ENCODE measurements at places on chromosomes 11 and 22.

GRCh38 chr11:110565357-110566336 lies 135.9 kb downstream of the FDX1 start:
- DNase-seq, result no peak

DNA sequence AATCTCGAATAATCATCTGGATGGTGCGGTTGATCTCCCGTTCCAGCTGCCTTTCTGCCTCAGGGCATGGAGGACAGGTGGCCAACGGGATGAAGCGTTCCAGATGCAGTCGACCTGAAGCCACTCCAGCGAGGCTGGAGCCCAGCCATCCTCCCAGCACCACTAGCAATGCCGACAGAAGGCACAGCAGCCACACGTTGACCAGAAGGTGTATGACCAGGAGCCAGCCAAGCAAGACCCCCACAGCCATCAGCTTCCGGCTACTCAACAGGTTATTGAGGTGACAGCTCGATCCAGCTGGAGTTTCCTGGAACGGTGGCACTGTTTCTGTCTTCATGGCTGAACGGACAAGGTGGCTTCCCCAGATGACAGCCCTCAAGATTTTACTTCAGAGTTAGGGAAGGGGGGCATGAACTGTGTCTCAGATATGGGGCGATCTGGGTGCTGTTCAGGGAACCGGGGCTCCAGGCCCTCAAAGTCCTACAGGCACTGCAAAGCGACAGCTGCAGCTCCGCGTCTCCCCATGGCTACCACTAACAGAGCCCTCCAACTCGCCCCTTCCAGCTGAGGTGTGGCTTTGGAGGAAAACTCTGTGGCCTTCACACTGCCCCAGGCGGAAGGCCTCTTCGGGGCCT lies 559 bp downstream of the SNX19 start:
- no peak for DNase-seq

DNA sequence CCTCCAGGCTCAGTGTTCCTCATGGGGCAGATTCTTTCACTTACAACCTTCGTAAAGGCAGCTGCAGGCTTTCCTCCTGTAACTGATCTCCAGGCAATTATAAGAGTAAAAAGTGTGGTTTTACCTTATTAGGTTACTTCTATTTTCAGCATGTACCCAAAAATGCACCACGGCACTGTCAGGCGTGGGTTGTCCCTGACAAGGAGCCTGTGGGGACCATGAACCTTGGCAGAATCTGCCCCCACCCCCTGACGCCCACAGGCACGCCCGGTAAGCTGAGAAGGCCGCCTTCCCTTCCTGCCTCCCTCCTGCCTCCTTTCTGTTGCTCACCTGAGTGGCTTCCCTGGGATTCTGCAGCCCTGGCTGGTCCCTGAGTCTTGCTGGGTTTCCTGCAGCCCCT lies 1383.3 kb downstream of the TBC1D22A start:
- DNase-seq, result no peak

GRCh38 chr11:20668844-20669819 lies at the start of gene NELL1:
Gene NELL1, plus strand, starts transcription at chr11:20669586.
- DNase-seq, result no peak

GRCh38 chr22:31897842-31898805 lies 46.2 kb upstream of the YWHAH start:
- no peak for DNase-seq

GRCh38 chr11:71433648-71434450 lies 14.3 kb downstream of the DHCR7 start:
- DNase-seq, result no peak

DNA sequence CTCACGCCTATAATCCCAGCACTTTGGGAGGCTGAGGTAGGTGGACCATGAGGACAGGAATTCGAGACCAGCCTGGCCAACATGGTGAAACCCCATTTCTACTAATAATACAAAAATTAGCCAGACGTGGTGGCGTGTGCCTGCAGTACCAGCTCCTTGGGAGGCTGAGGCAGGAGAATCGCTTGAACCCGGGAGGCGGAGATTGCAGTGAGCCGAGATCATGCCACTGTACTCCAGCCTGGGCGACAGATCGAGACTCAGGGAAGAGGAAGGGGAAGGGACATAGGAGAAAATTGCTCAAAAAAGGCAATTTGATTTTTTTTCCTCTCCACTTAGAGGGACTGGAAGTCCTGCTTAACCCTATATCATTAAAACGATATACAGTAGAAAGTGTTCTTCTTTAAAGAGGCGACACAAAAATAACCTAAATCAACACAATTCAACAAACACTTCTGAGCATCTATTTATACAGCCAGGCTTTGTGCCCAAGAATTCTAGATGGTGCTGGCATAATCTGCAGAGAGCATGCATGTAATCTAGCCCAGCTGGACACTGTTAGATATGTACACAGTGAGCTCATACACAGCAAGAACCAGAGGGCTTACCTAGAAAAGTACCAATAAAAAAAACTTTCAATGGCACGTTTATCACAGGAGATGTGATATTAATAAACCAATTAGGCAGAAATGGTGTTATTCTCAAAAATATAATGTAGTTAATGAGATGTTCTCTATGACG lies 20.9 kb upstream of the DENND5A start:
- no peak for DNase-seq

GRCh38 chr11:86948733-86949132 lies 6.5 kb downstream of the FZD4 start:
- no peak for DNase-seq

- no peak for DNase-seq
These were observed 12.8 kb downstream of the TTLL12 start for GRCh38 chr22:43173976-43174720.

- DNase-seq, result no peak
These were observed at the start of gene KCNQ1 for GRCh38 chr11:2444821-2445745. Gene KCNQ1, plus strand, starts transcription at chr11:2445008. Its CDS starts 91 bp downstream, at chr11:2445099.

DNA sequence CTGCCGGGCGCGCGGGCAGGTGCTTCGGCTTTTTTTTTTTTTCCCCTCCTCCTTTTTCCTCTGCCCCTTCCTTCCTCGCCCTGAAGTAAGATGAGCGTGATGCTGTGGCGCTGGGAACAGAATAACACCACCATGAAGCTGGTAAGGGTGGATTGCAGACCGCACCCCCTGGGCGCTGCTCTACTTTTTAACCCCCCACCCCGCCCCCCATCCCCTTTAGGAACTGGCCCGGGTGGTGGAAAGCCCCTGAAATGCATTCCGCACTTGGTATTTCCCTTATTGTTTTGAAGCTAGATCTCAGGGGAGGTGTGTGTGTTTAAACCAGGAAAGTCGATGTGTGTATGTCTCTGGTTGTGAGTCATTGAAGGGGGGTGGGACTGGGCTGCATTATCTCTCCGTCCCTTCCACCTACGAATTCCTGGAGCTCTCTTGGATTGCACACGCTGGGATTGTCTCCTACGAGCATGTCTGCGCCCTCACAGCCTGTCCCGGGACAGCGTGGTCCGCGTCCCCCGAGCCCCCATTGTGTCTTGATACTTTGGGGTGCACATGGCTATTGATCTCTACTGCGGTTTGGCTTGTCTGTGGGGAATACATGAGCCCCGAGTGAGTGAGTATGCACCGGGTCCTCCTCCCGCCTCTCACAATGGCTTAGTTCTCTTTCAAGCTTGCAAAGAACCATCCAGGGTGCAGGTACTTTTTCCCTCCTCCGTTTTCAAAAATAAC lies 64.9 kb downstream of the NAV2 start:
- DNase-seq, result peak; percentile 41

- DNase-seq, result no peak
These were observed 15.1 kb downstream of the CWC15 start for GRCh38 chr11:94958121-94958696.

GRCh38 chr22:25496396-25497064 lies 67.9 kb upstream of the GRK3 start:
- DNase-seq, result no peak

GRCh38 chr11:10930224-10930971 lies 72.5 kb upstream of the ZBED5 start:
- no peak for DNase-seq

DNA sequence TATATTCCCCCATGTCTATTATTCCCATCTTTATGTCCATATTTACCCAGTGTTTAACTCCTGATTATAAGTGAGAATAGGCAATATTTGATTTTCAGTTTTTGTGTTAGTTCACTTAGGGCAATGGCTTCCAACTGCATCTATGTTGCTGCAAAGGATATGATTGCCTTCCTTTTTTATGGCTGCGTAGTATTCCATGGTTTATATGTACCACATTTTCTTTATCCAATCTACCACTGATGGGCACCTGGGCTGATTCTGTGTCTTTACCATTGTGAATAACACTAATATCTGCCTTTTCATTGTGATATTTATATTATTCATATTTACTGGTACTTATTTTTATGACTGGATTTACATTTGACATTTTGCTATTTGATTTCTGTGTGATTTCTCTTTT lies 649.6 kb downstream of the NTM start:
- no peak for DNase-seq

DNA sequence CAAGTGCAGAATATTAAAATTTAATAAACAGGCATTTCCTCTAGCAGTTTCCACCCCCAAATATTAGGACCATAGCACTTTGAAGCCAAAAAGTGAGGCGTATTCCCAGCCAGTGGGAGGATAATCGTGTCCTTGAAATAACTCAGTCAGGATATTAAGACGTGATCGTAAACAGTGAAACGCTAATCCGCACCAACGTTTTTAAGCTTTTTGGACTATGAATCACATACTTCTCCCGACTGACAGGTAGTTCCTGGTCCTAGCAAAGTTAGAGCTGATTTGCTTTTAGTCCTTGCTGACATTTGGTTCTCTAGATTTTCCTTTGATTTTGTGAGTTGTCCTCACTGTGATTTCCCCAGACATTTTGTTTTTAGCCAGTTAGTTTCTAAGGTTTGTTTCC lies 197.1 kb upstream of the ARHGAP20 start:
- DNase-seq, result no peak

DNA sequence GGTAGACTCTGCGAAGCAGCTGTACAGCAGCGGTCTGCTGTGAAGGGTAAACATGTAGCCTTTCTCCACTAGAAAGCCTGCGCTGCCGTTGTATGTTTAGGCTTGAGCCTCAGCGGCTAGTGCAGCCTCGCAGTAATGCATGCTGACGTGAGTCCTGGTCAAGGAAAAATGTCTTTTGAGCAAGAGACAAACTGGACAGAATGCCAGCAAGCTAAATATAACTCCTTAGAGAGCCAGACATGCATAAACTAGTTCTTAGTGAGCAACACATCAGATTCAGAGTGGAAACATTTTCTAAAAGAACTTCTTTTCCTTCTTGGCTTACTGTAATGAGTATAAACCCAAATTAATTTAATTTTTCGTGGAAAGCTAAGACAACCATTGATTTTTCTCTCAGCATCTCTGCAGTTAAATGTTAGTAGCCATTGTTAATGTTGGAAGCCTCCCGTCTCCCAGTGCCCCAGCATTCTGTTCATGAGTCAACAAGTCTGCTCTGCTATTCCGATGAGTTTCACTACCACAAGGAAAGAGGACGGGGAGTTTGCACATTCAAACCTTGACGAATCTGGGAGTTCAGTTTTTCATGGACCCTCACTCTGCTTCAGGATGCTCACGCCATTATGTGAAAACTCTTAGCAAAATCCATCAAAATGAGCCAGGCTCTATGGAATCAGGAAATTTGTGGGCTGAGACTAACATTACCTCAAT lies 51.4 kb downstream of the JAM3 start:
- DNase-seq, result no peak

DNA sequence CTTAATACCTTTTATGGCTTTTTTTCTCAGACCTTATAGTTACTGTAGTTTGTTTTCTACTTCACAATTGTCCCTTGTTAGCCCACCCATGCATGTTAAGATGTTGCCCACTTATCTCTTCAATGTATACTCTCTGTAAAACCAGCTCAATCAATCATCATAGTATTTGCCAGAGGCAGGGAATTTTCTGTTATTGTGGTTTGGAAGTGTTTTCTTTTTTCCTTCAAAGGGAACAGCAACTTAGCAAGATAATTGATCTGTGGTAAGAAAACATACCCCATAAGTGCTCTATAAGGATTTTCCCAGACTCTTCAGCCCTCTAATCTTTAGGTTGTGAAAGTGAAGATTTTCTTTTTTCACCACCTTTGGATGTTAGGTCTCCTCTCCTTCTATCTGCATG lies 76.7 kb upstream of the SYT9 start:
- DNase-seq, result no peak

DNA sequence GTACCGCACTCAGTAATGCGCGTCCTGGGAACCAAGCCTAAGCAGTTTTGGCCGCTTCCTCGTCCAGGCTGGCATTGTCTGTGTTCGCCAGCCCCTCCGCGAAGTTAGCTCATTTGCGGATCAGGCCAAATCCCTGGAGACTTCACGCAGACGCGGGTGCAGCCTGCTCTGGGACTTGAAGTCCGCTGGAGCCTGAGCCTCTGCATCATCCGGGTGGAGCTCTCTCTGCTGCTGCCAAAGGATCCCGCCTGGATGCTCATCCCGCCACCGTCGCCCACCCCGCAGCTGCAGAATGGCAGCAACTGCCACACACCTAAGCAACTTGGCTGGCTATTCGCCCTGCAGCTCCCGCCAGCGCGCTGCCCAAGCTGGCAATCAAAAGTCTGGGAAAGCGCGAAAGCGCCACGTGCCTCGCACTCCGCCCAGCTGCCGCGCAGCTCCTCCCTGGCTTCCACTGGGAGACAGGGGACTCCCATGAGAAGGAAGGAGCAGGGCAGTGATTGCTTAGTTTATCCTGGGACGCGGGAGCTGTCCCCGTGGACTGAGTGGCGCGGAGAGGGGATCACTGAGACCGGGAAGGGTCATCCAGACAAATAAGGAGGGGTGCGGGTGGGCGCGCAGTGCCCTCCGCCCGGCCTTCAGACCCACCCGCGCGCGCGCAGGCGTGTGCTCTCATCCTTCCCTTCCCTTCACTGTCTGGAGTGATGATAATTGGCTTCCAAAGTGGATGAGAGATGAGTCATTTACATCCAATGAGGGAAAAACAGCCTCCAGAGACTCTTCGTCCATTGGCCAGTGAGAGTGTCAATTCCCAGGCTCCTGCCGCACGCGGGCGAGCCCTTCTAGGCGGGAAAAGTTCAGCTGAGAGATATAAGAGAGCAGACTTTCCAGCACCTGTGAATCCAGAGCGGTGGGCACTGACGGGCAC lies 23.2 kb upstream of the GLYATL1B start:
- DNase-seq, result no peak

GRCh38 chr11:15901054-15901453 lies 455.3 kb downstream of the SOX6 start:
- DNase-seq, result no peak

- DNase-seq, result peak; percentile 72
These were observed 353.9 kb upstream of the DDI1 start for GRCh38 chr11:103682318-103683184.

- no peak for DNase-seq
These were observed 56.8 kb downstream of the IGLL5 start for GRCh38 chr22:22944268-22944985.

- DNase-seq, result no peak
These were observed 2.1 kb downstream of the ADAMTS8 start for GRCh38 chr11:130426223-130426836.

GRCh38 chr11:80388536-80388935 lies 947.7 kb upstream of the TENM4 start:
- DNase-seq, result no peak

- no peak for DNase-seq
These were observed 58.4 kb upstream of the BID start for GRCh38 chr22:17832665-17833064.

- no peak for DNase-seq
These were observed 51.4 kb downstream of the SHISAL1 start for GRCh38 chr22:44261164-44261860.
